ENCODE measurements at places on chromosomes 12 and 14. TPM values are rescaled to one million over a fixed set of nuclear protein-coding genes. Genes with fewer than 3 reads are reported as not detected.

Gene CEBPE
- total RNA-seq: not detected

Gene HHIPL1
- 24.1 TPM for total RNA-seq

Gene IAPP
- total RNA-seq: 0.10 TPM

Gene SLCO1B1
- not detected for total RNA-seq

Data from smooth muscle cell of the pulmonary artery (primary cell).